ENCODE measurements at places on chromosomes 6 and 20.
A peak's percentile ranks its signal among the peaks of the same experiment; 100 is the strongest.

GRCh38 chr6:22647719-22648118, 78.4 kb downstream of the HDGFL1 start:
- DNase-seq = no peak

DNA sequence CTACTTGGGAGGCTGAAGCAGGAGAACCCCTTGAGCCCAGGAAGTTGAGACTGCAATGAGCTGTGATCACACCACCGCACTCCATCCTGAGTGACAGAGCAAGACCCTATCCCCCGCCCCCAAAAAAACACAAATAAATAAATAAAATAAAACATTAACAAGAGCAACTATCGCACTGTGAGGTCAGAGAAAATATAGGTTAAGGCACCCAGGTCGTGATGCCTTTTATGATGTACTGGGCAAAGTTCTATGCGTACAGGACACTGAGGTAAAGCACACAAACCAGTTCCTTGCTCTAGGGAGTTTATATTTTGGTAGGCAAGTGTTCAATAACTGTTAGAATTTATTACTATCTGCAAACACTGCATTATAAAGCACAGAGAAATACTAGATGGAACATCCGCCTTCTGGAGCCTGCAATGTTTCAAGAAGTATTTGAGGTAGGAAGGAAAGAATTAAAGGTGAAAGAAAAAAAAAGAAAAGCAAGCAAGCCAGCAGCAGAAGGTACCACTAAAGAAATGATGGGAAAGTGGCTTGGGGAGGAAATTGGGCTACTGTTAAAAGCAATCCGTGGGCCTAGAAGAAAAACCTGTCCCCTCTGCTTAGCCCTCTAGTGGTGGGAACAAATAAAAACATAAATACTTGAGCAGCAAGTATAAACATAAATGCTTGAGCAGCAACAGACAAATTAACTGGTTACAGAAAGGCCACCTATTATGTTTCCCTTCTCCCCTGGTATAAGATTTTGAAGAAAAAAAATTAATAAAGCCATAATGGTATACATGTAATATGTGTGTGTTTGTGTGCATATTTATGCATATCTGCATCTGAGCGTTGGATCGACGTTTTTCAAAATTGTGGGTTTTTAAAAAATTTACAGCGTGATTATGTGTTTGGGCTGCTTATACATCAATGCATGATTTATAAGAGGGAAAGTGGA, 128.0 kb downstream of the PHACTR1 start:
- no peak for DNase-seq

DNA sequence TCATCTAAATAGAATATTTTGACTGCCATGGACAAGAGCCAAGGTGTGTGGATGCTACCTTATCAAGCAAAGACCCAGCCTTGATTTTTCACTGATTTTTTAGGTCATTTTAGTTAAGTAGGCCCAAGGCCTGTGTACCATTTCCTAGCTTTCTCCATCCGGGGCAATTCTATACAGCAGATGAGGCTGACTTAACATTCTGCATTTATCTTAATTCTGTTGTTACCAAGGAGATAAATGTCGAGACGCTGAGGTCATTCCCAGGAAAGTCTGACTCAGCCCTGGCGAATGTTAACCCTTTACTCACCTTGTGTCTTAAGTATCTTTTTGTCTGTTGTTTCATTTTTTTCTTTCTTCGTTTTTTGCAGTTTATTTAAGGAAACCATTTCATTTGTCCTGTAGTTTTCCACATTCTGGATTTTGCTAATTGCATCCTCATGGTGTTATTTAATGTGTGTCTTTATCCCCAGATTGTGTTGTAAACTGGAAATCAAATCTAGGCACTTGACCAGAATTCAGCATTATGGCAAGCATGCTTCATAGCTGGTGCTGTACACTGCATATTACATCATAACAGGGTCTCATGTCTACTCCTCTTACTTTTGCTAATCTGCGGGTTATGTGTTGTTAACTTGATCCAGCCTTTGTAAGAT, 277.0 kb downstream of the CDKAL1 start:
- DNase-seq = no peak

- DNase-seq = no peak
Measured at GRCh38 chr6:157723376-157723775, 99.7 kb upstream of the SNX9 start.

DNA sequence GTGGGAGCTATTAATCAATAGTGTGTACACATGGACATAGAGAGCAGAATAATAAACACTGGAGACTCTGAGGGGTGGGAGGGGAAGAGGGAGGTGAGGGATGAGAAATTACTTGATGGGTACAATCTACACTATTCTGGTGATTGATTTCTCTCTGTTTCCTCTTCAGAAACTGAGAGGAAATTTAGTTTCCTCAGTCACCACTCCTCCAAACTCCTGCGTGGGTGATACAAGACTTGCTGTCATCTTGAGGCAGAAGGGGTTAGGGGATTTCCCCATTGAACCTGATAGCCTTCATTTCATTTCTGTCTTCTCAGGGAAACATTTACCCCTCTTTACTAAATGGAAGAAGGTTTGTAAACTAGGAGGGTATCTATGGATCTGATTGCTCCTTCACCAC, 84.3 kb upstream of the ESR1 start:
- DNase-seq = peak; percentile 45

- no peak for DNase-seq
Measured at GRCh38 chr20:47127999-47128398, 228.5 kb downstream of the ZMYND8 start.

GRCh38 chr20:16299897-16300296, 273.4 kb downstream of the KIF16B start:
- no peak for DNase-seq

DNA sequence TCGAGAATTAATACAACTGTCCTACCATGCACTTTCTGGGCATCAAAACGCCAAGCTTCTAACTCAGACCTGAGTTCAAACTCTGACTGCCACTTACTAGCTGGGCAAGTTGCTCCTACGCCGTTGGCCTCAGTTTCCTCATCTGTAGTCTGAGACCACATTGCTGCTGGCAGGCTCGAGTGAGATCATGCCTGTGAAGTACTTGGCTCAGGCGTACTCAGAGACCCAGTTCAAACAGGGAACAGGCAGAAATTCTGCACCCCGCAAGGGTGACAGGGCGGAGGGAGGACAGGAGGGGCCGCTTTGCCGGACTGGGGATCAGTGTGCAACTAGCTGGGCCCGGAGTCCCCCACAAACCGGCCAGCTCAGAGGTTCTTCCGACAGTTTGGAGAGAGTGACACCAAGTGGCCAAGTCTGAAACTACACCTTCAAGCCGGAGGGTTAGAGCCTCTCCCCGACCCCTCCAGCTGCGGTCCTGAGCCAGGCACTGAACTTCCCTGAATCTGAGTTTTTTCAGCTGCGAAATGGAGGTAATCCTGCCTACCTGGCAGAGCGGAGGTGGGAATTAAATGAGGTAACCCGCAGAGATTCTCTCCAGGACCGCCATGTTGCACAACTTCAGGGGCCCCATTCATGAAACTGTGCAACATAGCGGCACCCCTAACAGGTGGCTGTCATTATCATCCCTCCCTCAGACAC, 46.0 kb upstream of the PTPN1 start:
- DNase-seq = peak; percentile 33

GRCh38 chr20:37439223-37439933, 81.7 kb upstream of the NNAT start:
- DNase-seq = no peak

GRCh38 chr20:1912053-1912452, 16.8 kb downstream of the SIRPA start:
- no peak for DNase-seq

GRCh38 chr6:83370567-83370966, 60.3 kb downstream of the ME1 start:
- no peak for DNase-seq

DNA sequence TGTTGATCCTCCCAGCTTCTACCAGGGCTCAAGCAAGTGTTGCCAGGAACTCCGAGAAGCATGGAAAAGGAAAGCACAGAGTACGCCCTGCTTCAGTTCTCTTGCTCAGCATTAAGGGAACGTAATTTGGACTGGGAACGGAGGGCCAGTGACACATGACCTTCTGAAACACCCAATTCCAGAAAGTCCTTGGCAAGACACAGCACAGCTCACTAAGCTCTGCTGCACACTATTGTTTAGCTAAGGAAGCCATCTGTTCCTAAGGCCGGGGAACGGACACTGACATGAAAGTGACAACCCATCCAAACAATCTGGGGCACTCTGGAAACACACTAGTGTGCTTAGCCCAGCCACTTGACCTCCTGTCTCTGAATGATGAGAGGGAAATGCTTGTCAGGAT, 56.9 kb upstream of the NXT1 start:
- DNase-seq = no peak

DNA sequence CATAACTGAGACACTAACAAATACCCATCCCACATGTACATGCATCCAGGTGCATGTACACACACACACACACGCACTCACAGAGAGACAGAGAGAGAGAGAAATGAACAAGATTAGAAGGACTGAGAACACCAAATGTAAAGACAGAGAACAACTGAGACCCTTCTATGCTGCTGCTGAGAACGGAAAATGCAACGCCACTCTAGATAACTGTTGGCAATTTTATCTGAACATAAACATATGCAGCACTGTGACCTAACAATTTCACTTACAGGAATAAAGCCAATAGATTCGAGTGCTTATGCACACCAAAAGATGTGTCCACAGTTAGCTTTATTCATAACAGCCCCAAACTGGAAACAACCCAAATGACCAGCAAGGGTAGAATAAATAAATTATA, 103.8 kb upstream of the LY86 start:
- no peak for DNase-seq

- DNase-seq = no peak
Measured at GRCh38 chr6:8437813-8438212, 2.5 kb upstream of the SLC35B3 start.

DNA sequence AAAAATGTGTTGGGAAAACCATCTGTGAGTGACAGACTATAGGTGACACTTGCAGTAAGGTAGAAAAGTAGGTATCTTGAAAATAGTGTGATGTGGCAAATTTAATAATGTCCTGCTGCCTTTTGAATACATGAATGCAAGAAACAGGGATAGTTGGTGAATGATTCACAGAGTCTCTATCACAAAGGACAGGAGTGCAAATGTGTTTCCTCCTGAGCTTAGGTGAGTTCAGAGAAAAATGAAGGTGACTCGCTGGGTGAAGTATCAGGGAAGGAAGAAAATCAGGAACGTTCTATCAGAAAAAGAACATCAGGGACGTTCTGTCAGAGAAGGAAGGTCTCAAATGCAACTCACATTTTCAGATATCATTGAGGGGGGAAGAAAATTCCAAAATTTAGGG, 557.8 kb upstream of the SLC35B3 start:
- DNase-seq = no peak

DNA sequence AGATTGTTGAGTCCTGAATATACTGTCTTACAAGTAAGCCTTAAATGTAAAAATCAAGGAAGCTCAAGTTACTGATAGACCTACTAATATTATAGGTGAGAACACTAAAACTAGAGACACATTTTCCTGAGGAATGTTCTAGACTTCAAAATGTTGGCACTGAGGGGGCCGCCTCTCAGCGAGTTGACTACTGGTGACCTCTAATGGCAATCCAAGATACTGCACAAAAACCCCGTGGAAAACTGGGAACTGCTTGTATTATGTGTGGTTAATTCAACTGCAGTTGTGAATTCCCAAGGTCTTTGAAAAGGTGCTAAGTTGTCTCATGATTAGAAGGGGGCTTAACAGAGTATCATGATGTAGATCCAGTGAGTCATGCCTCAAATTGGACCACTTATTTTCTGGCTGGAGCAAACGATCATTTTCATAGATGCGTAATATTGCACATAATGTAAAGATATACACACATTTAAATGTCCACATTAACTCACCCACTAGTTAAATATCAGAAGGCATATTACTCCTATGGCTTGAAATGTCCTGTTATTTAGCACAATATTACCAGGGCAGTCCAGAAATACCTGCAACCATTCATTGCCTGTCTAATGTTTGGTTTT, 336.2 kb downstream of the FOXA2 start:
- DNase-seq = no peak

GRCh38 chr6:56381801-56382251, 134.4 kb upstream of the COL21A1 start:
- DNase-seq = no peak

GRCh38 chr6:12119085-12119588, 107.0 kb downstream of the HIVEP1 start:
- peak; percentile 16 for DNase-seq

DNA sequence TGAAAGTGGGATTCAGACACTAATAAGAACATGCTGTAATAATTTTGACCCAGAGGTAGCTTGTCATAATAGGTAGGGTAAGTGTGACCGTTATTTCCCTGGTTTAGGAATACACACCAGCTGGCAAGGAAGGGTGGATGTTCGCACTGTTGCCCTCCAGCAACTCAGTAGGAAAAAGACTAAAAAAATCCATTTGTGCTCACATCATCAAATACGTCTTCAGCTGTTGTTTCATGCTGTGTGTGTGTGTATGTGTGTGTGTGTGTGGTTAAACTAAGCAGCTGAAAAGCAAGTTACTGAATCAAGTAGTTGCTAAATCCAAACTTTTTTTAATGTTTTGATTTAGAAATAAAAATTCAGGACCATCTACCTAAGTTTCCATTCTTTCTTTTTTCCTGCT, 218.7 kb downstream of the TRDN start:
- no peak for DNase-seq

- DNase-seq = no peak
Measured at GRCh38 chr6:114389111-114389510, 46.3 kb upstream of the HS3ST5 start.

DNA sequence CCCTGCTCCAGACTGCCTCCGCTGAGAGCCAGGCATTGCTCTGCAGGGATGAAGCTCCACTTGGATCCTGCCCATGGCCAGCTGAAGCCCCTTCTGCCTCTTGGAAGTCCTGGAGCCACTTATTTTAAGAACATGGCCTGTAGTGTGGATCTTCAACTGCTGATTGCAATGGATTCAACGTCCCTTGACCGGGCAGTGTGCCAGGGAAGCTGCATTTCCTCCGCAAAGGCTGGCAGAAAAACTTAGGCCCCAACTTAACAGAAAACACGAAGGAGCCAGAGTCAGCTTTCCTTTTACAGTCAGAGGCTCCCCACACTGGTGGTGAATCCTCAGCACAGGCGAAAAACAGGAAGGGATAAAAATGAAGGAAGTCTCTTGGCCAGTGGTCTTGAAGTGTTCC, 26.3 kb upstream of the FOXQ1 start:
- no peak for DNase-seq

DNA sequence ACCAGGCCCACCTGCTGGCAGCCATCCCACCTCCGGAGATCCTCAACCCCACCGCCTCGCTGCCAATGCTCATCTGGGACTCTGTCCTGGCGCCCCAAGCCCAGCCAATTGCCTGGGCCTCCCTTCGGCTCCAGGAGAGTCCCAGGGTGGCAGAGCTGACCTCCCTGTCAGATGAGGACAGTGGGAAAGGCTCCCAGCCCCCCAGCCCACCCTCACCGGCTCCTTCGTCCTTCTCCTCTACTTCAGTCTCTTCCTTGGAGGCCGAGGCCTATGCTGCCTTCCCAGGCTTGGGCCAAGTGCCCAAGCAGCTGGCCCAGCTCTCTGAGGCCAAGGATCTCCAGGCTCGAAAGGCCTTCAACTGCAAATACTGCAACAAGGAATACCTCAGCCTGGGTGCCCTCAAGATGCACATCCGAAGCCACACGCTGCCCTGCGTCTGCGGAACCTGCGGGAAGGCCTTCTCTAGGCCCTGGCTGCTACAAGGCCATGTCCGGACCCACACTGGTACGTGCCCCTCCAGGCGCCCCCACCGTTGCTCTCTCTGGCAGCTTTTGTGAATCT, 1.1 kb downstream of the SNAI1 start:
- DNase-seq = no peak

- no peak for DNase-seq
Measured at GRCh38 chr6:154187203-154187602, 148.2 kb downstream of the OPRM1 start.

All from stimulated activated CD4-positive, alpha-beta T cell treated with anti-CD3 and anti-CD28 coated beads, Interleukin-12 subunit alpha, Interleukin-12 subunit beta, amount 100 ng/mL, for 48 hours (primary cell).